ENCODE measurements at places on chromosomes 3 and 15.

DNA sequence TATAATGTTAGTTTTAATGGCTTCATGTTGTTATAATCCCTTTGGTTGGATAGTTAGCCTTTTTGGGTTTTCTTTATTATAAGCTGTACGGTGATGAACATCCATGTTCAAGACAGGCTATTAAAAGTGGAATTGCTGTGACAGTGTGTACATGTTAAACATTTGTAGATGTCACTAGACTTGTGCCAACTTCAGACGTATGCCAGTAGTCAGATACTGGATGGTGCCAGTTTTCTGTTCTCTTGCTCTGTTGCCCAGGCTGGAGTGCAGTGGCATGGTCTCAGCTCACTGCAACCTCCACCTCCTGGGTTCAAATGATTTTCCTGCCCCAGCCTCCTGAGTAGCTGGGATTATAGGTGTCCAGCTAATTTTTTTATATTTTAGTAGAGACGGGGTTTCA lies 54.1 kb downstream of the MGA start:
- DNase-seq = no peak

DNA sequence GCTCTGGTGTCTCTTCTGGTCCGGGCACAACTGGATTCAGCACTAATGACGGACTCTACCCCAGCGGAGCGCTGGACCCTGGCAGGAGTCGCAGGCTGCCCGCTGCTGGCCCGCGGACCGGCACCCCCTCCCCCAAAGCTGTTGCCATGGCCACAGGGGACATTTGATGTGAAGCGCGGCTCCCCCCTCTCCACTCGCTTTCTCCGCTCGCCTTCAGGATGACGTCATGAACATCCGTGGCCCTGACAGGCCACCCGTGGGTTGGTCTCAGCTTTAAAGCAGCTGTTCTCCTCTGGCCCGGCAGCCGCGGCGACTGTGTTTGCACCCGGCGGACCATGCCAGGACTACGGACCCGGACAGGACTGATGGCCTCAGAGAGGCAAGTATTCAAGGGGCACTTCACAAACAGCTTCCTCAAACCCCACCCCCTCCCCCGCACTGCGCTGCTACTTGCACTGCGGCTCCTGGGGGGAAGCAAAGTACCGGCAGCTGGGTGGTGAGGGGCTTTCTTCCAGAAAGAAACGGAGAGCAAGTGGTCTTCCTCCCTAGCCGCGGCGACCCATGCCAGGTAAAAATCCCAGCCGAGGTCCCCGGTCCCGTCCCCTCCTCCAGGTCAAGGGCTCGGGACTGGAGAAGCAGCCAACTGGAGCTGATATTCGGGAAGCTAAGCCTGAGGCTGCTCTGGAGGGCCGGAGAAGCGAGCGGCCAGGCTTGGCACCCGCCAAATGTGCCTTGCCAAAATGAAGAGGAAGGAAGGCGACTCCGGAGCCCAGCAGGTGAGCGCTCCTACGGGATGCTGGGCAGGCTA lies 16.6 kb upstream of the AEN start:
- DNase-seq = peak; percentile 25

DNA sequence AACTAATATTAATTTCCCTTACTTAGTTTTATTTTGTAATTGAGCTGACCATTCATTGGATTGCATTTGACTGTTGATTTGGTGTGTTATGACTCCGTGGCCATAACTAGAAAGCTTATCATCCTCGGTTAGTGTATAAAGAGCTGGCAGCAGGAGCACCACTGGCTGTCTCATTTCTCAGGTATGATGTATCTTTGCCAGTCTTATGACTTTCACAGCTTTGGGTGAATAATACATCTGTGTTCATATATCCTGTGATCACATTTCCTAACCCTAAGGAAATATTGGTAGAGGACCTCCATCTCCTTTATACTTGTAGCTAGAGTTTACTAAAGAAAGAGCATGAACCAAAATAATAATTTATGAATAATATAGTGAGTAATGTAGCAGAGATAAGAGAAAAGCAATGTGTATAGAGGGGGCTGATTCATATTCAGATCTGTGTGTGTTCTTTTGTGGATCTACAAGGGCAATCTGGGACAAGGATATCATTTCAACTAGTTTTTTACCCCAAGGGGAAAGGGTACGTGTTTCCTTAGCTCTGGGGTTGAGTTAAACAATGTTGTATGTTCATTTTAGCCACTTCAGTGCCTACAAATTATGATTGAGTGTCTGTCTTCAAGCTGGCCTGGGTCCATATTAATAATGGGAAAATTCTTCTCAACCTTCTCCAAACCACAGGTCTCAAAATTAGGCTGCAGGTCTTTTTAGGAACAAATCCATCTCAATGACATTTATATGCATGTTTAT lies 901.7 kb downstream of the NTRK3 start:
- no peak for DNase-seq

DNA sequence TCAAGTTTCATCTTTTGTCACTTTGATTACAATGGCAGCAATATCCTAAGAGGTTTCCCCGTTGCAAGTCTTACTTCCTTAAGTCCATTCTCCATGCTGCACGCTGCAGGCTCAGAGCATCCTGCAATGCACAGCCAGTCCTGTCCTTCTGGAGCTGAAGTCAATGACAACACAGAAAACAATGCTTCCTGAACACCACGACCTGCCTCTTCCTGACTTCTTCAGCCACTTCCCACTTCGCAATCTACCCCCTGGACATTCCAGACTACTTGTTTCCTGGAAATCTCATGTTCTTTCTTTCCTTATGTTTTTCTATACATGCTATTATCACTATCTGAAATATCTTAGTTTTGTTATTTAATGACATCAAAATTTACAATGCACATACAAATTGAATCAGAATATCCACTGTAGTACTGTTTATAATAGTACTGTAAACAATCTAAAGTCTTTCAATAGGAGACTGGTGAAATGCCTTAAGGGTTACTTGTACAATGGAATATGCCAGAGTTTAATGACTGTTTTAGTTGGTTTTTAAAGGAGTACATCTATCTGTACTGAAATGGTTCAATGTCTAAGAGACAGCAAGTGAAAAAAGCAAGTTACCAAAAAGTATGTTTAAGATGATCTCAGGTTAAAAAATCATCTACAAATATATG lies 113.7 kb upstream of the PRTG start:
- no peak for DNase-seq

- no peak for DNase-seq
Observed at GRCh38 chr3:69389520-69390248, 3.8 kb upstream of the FRMD4B start.

- DNase-seq = no peak
Observed at GRCh38 chr3:140152851-140153639, 218.1 kb downstream of the CLSTN2 start.

- DNase-seq = no peak
Observed at GRCh38 chr3:48218537-48218936, 4.8 kb upstream of the CAMP start.

- no peak for DNase-seq
Observed at GRCh38 chr3:193944518-193944884, 191.4 kb upstream of the HES1 start.

DNA sequence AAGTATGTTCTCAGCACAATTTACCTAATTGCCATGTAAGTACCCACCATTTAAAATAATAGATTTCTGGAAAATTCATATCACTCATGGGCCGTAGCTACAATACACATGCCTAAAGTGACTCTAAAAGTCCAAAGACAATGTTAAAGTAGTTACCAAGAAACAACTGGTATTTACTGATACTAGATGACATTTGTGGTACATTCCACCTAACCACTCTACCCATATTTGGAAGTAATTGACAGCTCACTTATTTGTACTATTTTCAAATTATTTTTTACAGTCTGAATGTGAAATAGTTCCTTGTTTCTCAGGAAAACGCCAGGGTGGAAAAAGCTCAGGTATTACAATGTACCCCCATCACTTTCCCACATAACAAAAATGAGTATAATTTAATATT lies 573.0 kb downstream of the MECOM start:
- DNase-seq = no peak

GRCh38 chr15:59484399-59484798 lies 46.4 kb downstream of the FAM81A start:
- no peak for DNase-seq

DNA sequence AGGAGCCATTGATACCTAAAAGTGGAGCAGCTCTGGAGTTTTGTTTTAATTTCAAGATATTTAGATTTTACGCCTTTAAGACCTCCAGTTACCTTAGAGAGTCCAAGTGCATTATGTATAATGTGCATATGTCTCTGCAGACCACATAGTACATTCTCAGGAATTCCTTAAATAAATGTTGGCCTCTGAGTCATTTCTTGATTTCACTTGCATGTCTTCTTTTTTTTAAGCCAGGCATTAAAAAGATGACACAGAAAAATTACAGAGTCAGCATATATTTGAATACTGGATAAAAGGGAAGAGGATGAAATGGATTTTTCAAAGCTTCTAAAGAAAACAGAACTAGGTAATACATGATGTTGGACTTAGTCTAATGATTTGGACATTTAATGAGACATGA lies 125.2 kb downstream of the TMCO5A start:
- no peak for DNase-seq

DNA sequence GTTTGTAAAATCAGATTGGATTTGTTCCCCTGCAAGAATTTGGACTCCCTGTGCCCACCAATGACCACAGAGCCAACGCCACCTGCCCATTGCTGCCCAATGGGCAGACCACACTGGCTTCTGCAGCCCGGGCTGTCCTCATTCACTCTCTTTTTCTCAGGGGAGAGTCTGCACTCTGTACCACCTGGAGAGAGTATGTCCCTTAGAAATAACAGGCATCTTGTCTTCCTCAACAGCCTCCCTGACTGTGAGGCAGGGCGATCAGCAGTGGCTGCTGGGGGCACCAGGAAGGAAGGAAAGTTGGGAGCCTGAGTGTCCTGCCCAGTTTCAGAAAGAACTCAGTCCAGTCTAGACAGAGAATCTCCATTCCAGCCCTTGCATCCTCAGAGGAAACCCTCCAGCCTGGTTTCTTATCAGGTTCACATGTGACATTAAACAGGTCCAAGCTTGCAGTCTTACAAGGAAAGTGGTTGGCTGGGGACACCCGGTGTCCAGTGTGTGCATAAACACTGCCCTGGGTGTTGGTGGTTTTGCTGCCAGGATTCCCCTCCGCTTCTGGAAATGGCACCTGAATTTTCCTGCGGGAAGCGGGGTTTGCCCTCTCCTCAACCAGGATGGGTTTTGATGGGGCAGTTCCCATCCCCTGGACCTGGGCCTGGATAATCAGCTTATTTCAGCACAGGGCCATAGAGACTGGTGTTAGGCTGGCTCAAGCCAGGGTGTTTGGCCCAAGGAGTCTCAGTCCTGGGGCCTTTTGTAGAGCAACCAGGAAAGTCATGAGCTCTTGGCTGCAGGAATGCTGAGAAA lies 37.2 kb downstream of the SSUH2 start:
- no peak for DNase-seq

- peak; percentile 83 for DNase-seq
Observed at GRCh38 chr3:29065211-29065785, 215.6 kb upstream of the RBMS3 start.

DNA sequence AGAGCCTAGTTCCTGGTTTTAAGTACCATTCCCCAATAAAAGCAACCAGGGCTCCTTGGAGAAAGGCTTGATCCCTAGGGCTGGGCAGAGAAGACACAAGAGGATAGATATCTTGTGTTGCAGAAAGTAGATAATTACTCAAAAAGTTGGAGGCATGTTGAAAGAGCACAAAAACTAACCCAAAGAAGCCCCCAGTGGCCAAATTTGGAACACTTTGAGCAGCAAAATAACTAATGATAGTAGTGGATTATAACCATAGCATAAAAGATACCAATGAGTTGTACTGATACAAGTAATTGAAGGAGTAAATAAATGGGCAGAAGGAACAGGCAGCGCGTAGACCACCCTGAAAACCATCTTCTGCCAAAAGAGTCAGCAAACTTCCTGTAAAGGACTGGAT lies 12.0 kb downstream of the EXOSC7 start:
- no peak for DNase-seq

Measured in NCI-H2171 treated with DMSO at 0.1 percent for 48 hours (cell line).